ENCODE measurements at places on chromosomes 7 and 10. TPM values are rescaled to one million over a fixed set of nuclear protein-coding genes. Genes with fewer than 3 reads are reported as not detected.

Gene AGBL3
- total RNA-seq = 1.3 TPM

Gene PCBD1
- total RNA-seq = 24.2 TPM

DNA sequence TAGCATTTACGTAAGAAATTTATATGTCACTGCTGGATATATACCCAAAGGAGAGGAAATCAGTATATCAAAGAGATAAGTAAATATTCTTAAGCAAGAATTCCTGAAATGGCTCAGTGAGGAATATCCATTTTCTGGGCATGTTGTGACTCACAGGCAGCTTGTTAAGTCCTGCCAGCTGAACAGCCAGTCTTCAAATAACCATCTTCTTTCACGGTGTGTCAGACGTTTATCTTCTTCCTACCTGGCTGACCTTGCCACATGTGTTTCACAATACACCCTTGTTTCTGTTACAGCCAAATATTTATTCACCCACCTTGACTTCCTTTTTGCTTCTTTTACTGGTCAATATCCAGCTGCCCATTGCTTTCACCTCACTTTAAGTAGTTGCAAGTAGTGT lies 648.1 kb downstream of the ANKRD7 start:
- no peak for DNase-seq

Gene SERPINE1
- 700 TPM for total RNA-seq

DNA sequence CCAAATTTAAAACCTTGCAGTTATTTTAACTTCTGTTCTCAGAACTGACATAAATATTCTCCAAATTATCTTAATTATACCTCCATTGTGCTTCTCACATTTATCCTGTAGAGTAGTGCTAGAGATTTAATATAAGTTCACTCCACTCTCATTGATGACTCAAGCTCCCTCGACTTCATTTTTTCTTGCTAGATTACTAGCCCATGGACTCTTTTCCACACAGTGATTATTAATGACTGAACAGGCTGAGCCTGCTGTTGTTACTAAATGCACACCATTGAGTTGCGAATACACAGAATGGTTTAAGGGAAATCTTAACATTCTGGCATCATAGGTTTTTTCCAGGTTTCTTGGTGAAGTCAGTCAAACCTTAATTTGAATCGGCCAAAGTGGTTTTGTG lies 179.5 kb upstream of the AKR1E2 start:
- DNase-seq = no peak

GRCh38 chr7:17854261-17855047 lies 85.8 kb downstream of the SNX13 start:
- DNase-seq = no peak

DNA sequence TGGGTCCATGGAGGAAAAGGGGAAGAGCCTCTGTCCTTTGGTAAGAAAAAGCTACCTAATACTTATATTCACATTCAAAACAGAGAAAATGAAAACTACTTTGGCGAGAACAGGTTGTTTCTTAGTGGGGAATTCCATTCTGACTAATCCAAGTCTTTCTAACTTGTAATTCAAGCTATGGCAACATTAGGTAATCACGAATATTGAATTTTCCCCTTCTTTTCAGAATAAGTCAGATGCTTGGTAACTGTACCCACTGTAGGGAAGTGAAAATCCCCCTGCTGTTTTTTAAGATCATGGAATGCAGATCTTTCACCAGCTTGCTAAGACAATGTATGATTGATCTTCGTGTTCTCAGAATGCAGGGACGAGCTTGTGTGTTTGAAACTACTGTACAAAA lies 384.4 kb downstream of the TCERG1L start:
- no peak for DNase-seq

Gene PKD2L1
- not detected for total RNA-seq

Gene CCNY
- total RNA-seq = 35.0 TPM

Gene HMX3
- not detected for total RNA-seq

Gene MEIG1
- 0.32 TPM for total RNA-seq

DNA sequence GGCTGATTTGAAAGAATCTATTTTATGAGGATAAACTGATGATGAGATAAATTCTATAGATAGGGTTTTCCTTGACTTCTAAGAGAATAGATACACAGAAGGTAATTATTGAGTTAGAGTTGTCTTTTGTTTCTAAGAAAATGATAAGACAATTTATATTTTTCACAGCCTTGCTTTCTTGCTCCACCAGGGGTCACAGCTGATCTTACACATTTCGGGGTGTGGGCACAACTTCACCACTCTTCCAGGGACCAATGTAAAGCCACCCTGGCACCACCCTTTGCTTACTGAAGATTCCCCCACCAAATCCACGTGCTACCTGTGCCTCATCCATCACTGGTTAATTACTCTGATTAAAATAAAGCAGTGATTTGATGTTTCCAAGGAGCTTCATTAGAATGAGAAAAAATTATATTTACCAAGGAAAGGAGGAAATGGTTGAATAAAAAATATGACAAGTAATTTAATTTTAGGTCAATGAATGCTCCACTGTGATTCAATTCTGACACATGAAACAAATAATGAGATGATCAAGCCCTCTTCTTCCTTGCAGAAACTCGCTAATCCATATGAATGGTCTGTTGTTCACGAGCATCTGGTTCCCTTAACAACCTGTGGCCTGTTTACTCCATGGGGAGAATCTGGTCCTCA lies 177.3 kb upstream of the TNS3 start:
- DNase-seq = no peak

Gene PROSER2
- total RNA-seq = 3.9 TPM

Gene KEL
- not detected for total RNA-seq

DNA sequence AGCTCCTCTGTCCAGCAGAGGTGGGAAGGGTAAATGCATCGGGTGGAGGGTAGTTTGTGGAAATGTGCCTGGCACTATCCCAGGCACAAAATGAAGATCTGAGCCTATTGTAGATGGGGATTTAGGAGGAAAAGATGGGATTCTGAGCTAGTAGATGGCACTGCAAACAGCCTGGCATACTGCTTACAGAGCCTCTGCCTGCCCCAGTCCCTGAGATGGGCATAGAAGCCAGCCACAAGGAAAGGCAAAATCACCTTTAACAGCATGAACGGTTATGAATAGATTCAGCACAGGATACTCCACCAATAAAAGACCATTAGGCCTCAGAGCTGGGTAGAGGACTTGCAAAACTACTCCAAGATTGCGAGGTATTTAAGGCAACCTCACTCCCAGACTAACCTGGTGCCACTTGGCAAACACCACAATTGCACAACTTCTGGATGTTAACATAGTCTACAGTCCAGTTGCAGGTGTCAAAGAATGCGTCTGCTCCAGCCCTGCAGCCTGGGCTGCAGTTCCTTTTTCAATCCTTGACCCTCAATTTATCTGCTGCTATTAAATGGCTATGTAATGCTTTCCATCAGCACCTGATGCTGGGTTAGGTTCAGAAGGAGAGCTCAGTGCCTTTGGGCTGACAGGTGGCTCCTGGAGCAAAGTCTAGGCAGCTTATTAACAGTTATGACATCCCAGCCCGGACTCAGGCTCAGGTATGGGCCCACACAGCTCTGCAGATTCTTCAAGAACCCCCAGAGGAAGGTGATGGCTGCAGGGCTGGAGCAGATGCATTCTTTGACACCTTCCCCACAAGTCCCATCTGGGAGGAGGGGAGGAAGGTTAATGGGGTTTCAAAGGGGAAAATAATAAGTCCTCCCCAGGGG lies 34.0 kb downstream of the CDHR3 start:
- no peak for DNase-seq

Gene CYP2C19
- total RNA-seq = not detected

GRCh38 chr7:16847381-16847860 lies 34.4 kb downstream of the AGR3 start:
- peak; percentile 38 for DNase-seq

Gene OR13A1
- not detected for total RNA-seq

- DNase-seq = peak; percentile 55
These were observed 127.3 kb upstream of the HABP2 start for GRCh38 chr10:113425541-113425951.

All from fibroblast of villous mesenchyme (primary cell).